ENCODE measurements at places on chromosomes 1 and 21. TPM values are rescaled to one million over a fixed set of nuclear protein-coding genes. Genes with fewer than 3 reads are reported as not detected.

Gene AMPD1
- total RNA-seq: not detected

Gene CORT
- total RNA-seq: not detected

Gene RNU1-4
- total RNA-seq: under 0.01 TPM

Gene FAM167B
- total RNA-seq: 0.66 TPM

Gene DYRK3
- total RNA-seq: 31.7 TPM

Gene MIXL1
- total RNA-seq: not detected

Gene CACNA1E
- total RNA-seq: not detected

Gene NHLH1
- not detected for total RNA-seq

Gene EFCAB7
- 10.3 TPM for total RNA-seq

Gene ANP32E
- total RNA-seq: 32.3 TPM

Gene TTC34
- total RNA-seq: 0.15 TPM

Gene CD247
- total RNA-seq: not detected

Gene CD5L
- total RNA-seq: not detected

Gene FCRL5
- not detected for total RNA-seq

Gene KIAA1614
- 9.6 TPM for total RNA-seq

Gene IL20
- not detected for total RNA-seq

Gene SLC45A1
- 4.8 TPM for total RNA-seq

Gene ESPN
- total RNA-seq: under 0.01 TPM

Gene BARHL2
- total RNA-seq: not detected

Gene MAPKAPK2
- total RNA-seq: 52.4 TPM

Gene ALDH4A1
- total RNA-seq: 28.0 TPM

Gene AGMAT
- total RNA-seq: 0.99 TPM
